ENCODE measurements at places on chromosomes 2 and 18.

- peak; percentile 40 for DNase-seq
Measured at GRCh38 chr2:149562324-149562723, 25.3 kb downstream of the MMADHC start.

DNA sequence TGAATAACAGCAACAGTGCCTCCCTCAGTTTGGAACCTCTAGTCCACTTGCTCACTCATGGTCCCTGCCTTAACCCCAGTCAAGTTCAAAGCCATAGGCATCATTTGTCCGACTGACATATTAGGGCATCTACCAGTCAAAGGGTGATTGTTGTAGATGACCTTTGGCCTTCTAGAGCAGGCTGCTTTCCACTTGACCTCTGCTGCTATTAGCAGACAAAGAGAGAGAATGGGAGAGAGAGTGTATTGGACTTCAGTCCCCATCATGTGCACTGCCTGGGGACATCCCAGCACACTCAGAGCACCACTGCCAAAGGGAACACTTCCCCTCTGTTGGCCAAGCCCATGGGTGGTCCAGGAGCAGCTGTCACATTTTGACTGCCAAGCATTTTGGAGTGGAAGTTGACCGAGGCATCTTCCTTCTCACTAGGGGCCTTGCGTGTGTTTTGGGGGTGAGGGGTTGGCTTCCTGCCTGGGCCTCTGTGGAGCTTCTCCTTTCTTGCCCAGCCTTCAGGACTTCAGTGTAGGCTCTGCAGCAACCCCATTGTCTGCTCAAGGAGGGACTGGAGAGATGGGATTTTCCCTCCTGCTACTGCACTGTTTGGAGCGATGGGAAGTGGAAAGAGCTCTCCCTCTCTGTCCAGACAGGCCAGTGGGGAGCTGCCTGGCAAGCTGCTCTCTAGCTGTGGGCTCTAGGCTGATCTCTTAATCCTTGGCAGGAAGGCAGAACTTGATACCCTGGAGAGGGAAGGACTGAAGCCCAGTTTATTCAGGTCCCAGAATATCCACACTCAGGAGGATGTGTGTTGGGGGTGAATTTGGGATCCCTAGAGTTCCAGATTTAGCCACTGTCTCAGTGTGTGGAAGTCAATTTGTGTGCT, 68.1 kb downstream of the TMEM247 start:
- no peak for DNase-seq

DNA sequence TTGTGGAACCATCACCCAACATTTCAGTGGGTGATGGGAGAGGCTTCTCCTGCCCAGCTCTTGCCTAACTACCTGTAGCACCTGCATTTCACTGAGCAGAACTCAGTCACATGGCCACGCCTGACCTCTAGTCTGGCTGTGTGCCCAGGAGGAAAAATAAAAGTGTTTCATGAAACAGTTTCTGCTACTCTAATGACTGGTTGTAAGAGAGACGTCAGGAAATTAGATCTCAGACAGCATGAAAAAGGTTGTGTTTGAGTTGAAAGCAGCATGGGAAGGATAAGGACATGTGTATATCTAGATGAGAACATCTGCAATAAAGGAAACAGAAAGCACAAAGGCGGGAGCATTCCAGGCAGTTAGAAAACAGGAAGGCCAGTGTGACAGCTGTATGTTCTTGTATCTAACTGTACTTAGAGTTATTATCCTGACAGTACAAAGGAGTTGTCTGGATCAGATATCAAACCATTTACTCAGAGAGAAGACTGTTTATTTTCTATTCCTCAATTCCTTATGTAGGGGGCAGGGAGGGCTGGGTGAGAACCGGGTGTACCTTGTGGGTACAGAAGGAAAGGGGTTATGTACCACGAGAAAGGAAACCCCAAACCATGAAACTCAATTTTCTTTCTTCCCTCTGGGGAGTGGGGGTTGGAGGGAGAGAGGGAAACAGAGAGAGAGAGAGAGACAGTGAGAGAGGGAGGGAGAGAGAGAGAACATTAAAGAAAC, 307.4 kb upstream of the VWC2L start:
- no peak for DNase-seq

GRCh38 chr18:568731-569130, 11.4 kb upstream of the CETN1 start:
- no peak for DNase-seq

DNA sequence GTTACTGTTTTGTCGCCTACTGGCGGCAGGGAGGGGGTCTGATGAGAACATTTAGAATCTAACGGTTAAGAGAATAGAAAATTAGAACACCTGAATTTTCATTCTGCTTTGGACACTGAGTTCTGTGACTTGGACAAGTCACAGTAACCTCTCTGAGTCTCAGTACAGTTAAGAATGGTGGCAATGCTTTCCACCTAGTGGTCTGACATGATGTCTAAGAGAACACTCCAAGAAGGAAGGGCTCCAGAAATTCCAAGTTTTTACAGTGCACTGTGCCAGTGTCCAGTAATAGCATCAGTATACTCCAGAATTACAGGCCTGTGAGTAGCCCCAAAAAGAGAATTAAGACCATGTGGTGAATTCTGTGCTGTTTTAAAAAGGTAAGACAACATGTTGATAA, 174.1 kb upstream of the ZFP36L2 start:
- peak; percentile 11 for DNase-seq

DNA sequence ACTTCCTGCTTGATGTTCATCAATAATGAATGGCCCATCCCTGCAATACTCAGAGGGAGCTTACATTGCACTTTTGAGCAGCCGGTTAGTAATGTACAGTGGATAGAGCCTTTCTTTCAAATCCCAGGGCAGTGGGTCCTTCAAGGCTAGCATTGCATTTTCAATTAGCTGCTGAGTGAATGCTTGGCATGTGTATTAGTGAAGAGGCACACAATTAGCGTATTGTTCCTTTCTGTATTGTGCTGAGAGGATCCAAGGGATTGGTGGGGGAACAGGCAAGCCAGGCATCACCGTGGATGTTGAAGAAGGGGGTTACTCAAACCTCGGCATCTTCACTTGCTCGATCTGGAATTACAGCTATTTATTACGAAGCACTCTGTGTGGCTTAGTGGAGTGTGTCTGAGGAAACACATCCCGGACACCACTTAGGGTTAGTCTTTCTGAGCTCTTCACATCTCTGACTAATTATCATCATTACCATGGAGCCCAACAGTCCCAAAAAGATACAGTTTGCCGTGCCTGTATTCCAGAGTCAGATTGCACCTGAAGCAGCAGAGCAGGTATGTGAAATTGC, at the start of gene PPP1R1C:
PPP1R1C (plus strand) TSS at position 222 of the 574 bp plus-strand sequence; CDS start at position 480, 258 bp downstream.
- DNase-seq: no peak

- DNase-seq: peak; percentile 11
Measured at GRCh38 chr2:173752152-173752551, 213.0 kb downstream of the SP3 start.

DNA sequence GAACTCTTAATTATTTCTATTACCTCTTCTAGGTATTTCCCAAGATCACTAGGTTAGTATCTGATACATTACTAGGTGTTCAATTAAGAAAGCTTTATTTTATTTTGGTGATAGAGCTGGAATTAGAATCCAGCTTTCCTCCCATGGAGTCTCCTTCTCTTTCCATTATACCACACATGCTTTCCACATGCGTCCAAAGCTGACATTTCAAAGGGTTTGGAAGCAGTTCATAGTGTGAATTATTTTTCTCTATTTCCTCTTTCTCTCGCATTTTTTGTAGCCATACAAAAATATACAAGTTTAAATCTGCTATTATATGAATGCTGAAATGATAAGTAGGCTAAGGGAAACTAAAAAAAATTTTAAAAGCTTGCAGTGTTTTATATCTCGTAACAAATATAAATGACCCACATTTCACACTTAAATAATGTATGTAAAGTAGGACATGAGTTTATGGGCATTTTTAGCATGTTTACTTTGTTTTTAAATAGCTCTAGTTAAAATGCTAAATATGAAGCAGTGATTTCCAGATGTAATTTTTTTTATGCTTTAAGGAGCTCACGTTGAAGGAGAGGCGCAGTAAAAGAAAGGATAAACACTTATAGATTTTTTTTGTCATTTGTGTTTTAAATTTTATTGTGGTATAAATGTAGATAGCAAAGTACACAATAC, 20.1 kb downstream of the ZC3H6 start:
- no peak for DNase-seq

GRCh38 chr2:150211164-150211631, 276.3 kb downstream of the RND3 start:
- peak; percentile 70 for DNase-seq

DNA sequence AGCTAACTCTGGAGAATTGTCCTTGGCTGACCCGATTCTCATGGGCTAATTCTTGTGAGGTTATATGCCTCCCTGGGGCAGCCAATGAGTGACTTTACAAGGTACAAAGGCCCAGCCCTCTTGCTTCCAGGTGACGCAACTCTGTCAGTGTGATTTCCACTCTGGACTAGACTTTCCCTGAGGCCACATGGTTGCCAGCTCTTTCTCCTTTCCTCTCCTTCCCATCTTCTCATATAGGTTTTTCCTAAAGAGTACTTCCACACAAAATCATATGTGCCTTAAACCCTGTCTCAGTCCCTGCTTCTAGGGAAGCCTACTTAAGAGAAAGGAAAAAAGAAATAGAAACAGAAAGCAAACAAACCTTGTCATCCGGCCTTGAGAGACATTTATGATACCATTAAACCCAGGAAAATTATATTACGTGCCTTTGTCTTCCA, 226.2 kb upstream of the ZSWIM2 start:
- no peak for DNase-seq

GRCh38 chr2:229071292-229071976, 199.7 kb downstream of the PID1 start:
- DNase-seq: peak; percentile 1

- DNase-seq: no peak
Measured at GRCh38 chr2:187263675-187264560, 184.1 kb downstream of the CALCRL start.

GRCh38 chr18:12001421-12001820, 20.1 kb downstream of the IMPA2 start:
- no peak for DNase-seq

DNA sequence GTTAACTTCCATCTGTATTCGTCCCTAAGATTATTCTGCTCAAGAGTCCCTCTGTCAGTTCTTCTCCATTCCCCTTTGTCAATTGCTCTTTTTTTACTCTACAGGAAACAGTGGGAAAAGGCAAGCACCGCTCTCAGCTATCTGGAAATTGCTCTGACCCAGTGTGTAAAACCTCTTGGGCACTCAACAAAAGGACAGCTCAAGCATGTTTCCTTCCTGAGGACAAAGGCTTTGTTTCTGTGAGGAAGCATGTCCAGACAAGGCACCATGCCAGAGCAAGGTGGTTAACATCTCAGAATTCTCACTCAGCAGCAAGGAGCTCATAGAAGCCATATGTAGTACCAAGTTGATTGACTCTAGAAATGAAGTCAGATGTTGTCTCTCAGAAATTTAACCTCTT, 735.6 kb downstream of the TSN start:
- no peak for DNase-seq

GRCh38 chr2:65654496-65654895, 222.1 kb upstream of the SPRED2 start:
- no peak for DNase-seq

DNA sequence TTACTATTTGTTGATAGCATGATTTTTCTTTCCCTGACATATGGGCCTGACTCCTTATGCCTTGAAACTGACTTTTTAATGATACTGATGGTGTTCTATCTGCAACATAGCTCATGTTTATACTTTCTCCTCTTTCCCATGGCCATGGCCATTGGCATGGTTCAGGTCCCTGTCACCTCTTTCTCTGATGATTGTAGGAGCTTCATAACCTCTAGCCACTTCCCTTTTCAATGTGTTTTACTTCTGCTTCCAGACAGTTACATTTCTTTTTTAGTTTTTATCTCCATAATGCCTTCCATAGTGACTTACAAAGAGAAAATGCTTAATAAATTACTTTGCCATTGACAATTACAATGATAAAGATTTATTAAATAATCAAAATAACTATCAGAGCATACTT, 177.9 kb upstream of the SETBP1 start:
- no peak for DNase-seq

DNA sequence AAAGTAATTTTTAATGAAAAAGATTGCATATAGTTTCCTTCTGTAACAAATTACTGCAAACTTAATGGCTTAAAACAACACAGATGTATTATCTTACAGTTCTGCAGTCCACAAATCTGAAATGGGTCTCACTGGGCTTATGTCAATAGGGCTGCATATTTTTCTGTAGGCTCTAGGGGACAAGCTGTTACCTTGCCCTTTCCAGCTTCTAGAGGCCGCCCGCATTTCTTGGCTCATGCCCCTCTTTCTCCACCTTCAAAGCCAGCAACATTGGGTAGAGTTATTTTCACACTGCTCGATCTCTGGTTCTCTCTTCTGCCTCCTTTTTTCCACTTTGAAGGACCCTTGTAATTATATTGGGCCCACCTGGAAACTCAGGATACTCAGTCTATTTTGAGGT, 16.7 kb downstream of the COPS8 start:
- no peak for DNase-seq

DNA sequence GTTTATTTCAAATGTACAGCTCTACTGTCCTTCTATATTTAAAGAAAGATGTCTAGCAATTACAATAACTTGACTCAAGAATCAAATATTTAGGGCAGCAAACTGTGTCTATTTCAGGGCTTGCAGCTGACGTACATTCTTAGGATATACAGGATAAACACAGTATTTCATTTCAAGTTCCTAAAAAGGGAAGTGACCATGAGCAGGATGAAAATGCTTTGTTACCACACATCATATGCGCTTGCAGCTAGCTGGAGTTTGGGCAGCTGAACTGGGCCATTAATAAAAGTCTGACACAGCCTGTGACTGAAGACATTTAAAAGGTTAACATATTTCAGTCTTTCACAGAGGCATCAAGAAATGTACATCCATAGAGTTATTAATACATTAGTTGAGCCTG, 264.6 kb upstream of the TRIB2 start:
- DNase-seq: peak; percentile 68
